ENCODE measurements at places on chromosomes 6 and 20.

- DNase-seq: no peak
These were observed 69.1 kb upstream of the TOP1 start for GRCh38 chr20:40959325-40960092.

GRCh38 chr6:138520463-138520862 lies 21.2 kb upstream of the NHSL1 start:
- no peak for DNase-seq

DNA sequence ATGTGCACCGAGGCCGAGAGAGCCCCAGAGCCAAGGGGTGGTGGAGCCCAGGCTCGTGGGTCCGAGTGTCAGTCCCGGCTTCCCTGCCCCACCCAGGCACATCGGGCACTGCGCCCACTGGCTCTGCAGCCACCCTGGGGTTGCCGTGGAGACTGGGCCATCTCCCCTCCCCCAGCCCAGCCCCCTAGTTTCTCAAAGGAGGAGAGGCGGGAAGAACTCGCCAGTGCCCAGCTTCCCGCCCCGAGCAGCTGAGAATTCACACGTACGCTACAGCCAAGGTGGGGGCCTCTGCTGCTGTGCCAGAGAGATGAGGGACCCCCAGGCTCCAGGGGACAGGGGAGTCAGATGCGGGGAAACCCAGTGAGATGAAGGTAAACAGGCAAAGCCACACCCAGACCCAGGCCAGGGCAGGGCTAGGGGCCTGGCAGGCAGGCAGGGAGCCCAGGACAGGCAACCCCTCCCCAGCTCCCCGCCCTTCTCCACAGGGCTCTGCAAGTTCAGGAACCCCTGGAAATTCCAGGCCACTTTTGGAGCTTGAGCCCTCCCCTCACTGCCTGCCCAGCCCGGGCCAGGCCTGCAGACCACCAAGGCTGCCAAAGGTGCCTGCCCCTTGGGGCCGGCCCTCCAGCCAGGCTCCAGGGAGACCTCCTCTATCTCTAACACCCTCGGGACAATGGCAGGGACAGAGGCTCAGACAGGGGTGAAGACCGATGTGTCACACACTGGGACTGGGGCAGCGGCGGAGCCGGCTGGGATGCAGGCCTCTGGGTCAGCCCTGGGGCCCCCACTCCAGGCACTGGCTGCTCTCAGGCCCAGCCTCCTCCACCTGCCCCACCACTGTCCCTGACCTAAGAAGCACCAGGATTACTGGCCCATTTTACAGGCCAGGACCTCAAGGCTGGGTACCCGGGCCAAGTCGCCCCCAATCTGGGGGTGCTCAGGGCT lies 6.0 kb downstream of the LAMA5 start:
- DNase-seq: no peak

DNA sequence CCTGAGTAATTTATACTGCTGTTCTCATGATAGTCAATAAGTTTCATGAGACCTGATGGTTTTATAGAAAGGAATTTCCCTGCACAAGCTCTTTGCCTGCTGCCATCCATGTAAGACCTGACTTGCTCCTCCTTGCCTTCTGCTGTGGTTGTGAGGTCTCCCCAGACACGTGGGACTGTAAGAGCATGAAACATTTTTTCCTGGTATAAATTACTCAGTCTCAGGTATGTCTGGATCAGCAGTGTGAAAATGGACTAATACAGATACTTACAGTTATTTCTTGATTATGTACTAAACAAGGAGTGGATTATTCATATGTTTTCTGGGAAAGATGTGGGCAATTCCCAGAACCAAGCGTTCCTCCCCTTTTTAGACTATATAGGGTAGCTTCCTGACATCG lies 1.9 kb upstream of the TRIM38 start:
- no peak for DNase-seq

GRCh38 chr20:44990425-44990824 lies 24.1 kb downstream of the STK4 start:
- no peak for DNase-seq

DNA sequence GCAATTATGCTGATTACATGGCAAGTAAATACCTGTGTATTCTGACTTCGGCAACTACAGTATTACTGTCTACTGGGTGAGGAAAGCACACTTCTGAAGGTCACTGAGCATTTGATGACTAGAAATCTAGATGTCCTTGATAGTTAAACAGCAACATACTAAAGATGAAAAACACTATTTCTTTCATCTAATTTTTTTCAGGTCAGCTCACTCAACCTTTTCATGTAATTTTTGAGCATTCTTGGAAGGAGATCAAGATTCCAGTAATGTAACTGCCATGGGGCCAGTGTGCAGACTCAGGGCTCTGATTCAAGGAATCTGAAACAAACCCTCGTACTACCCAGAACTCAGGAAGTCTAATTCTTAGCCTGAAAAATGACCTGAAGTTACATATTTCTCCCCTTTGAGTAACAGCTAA lies 222.6 kb upstream of the TAB2 start:
- no peak for DNase-seq

GRCh38 chr6:37717836-37718251 lies 20.2 kb upstream of the MDGA1 start:
- DNase-seq: no peak

- no peak for DNase-seq
These were observed 59.6 kb downstream of the JARID2 start for GRCh38 chr6:15305496-15305895.

DNA sequence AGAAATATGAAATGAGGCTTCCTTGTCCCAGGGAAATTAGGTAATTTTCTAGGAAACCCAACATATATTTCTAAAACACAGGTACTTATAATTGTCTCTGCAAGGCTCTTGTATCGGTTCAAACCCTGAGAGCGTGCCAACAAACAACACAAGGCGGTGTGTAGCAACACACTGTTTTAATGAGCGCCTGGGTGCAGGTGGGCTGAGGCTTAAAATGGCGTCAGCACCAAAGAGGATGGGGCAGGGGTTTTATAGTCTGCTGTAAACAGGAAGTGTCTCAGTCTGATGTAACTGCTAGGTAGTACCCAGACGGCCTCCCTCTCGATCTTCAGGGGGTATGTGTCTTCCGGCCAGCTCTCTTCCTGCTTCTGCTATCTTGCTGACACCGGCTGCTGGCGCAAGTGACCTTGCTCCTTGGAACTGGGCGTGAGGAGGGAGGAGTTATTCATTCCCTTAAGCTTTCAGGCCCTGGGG lies 69.7 kb downstream of the EPB41L2 start:
- no peak for DNase-seq

DNA sequence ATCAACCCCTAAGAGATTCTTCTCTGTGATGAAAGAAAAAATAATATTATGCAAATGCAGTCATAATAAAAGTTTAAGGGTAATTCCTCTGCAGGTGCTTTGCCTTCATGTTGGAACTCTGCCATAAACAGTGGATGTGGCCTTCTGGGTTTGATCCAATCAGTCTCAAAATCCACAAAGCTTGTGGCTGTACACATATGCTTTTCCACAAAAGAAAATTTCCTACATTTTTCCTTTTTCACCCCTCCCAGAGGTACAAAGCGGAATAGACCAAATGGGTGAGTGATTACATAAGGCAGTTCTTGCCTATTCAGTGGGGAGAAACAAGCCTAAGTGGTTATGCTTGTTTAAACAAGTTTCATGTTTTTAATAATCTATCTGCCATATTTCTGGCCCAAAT lies 16.7 kb downstream of the CALHM5 start:
- no peak for DNase-seq

GRCh38 chr20:60040471-60041162 lies 82.4 kb downstream of the CDH26 start:
- DNase-seq: no peak

GRCh38 chr6:20180935-20181334 lies 31.3 kb downstream of the MBOAT1 start:
- DNase-seq: no peak

- DNase-seq: no peak
These were observed 9.8 kb upstream of the AKAP7 start for GRCh38 chr6:131125431-131125830.

DNA sequence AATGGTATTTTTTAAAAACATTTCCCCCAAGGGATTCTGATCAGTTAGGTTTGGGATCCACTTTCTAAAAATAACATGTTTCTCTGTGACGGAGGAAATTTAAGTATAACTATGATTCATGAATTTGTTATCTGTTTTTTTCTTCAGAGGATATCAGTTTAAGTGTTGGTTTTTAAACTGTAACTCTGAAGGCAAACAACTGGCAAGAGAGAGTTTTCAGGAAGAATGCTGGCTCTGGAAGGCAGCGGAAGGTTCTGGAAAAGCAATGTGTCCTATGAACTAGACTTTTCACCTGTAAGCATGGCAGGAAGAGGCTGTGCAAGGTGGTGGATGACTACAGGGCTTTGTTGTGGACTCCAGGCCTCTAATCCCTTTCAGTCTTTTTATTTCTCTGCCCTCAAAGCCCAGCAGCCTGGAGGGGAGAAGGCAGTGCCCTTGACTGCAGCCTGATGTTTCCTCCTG lies 153.1 kb downstream of the GMPR start:
- DNase-seq: no peak

DNA sequence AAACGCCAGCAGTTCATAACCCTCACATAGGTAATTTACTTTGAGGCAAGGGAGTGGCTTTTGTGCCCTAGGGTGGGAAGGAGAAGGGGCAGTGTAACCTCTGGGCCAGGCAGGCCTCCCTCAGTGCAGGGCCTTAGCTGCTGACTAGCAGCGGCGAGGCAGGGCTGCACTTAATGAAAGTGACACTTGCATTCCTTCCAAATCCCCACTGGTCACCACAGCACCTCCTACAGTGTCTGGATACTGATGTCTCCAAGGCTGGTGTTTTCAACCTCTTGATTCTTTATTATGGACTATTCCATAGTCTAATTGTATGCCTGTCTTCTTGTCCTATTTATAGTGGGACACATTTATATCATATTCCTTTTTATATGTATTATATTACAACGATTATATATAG lies 152.7 kb downstream of the LY86 start:
- no peak for DNase-seq

DNA sequence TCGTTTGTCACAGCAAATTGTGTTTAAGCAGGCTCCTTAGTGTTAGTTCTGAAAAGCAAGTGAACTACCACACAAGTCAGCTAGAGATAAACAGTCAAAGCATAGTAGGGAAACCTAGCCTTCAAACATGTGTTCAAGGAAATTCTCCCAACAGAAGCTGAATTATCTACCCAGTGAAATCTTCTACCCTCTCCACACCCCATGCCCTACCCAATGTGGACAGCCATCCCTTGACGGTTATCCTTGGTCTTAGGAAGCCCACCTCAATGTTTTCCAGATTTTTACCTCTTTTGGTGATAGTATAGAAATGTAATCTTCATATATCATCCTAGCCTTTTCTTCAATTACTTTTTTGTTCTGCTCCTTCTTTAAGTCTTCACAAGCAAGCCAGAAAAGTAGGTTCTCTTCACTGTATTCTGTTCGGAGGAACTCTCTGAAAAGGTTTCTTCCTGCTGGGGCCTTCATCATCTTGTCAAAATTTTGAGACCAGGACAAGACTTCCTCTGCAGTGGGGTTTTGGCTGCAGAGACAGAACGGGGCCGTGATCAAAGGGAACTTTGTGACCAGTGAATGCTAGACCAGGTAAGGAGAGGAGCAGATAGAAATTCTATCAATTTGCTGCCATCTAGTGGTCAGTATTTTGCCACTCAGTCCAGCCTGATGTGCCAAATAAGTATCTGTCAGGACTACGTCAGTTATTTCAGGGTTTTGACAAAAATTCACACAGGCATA lies 21.6 kb upstream of the MTRF1L start:
- no peak for DNase-seq

DNA sequence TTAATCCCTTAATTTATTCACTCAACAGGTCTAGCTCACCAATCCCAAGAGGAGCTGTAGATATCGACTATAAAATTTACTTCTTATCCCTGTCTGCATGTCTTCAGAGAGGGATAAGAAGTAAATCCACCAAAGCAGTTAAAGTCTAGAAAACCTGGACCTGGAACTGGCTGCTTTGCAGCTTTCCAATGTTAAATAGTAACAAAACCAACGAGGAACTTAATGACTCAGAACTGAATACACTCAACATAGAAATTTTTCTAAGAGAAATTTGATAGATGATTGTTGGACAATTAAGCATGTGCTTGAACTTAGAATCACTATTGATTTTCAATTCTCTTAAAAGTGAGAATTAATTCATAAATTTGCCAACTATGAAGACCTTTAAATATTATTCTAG lies 11.5 kb upstream of the TMEM244 start:
- DNase-seq: no peak

DNA sequence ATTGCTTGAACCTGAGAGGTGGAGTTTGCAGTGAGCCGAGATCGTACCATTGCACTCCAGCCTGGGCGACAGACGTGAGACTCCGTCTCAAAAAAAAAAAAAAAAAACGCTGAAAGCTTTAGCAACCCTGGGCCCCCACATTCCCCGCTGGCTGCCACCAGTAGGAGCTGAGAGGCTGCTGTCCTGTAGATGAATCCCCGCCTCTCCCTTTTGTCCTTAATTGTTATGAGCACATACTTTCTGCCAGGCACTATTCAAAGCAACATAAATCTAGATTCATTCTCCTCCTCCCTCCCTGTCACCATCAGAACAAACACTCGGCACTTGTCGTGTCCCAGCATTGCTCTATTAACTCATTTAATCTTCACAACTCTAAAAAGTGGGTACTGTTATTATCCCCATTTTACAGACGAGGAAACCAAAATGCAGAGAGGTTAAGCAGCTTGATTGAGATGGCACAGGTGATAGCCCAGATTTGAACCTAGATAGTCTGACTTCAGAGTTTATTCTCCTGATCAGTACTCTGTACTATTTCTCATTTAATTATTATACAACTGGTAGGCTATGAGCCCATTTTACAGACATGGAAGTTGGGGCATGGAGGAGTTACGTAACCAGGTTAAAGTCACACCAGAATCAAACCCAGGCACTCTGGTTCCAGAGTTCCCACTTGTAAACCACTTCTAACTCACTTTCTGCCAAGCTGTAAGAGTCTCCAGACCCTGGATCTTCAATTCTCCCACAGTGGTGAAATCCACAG lies 97.4 kb downstream of the EYA2 start:
- no peak for DNase-seq

DNA sequence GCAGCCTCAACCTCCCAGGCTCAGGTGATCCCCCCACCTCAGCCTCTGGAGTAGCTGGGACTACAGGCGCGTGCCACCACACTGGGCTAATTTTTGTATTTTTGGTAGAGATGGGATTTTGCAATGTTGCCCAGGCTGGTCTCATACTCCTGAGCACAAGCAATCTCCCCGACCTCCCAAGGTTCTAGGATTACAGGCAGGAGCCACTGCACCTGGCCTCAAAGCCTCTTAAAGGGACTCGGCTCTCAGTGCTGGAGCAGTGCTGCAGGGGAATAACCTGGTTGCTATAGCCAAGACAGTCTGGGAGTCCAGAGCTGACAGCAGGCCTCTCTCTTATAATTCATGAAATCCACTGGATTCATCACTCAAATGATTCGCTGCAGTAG lies 17.0 kb downstream of the GHRH start:
- DNase-seq: no peak
